ENCODE measurements at places on chromosomes 2 and 18. TPM values are rescaled to one million over a fixed set of nuclear protein-coding genes. Genes with fewer than 3 reads are reported as not detected.
A peak's percentile ranks its signal among the peaks of the same experiment; 100 is the strongest.

Gene GREB1L
- 7.6 TPM for total RNA-seq

Gene FAM237A
- not detected for total RNA-seq

DNA sequence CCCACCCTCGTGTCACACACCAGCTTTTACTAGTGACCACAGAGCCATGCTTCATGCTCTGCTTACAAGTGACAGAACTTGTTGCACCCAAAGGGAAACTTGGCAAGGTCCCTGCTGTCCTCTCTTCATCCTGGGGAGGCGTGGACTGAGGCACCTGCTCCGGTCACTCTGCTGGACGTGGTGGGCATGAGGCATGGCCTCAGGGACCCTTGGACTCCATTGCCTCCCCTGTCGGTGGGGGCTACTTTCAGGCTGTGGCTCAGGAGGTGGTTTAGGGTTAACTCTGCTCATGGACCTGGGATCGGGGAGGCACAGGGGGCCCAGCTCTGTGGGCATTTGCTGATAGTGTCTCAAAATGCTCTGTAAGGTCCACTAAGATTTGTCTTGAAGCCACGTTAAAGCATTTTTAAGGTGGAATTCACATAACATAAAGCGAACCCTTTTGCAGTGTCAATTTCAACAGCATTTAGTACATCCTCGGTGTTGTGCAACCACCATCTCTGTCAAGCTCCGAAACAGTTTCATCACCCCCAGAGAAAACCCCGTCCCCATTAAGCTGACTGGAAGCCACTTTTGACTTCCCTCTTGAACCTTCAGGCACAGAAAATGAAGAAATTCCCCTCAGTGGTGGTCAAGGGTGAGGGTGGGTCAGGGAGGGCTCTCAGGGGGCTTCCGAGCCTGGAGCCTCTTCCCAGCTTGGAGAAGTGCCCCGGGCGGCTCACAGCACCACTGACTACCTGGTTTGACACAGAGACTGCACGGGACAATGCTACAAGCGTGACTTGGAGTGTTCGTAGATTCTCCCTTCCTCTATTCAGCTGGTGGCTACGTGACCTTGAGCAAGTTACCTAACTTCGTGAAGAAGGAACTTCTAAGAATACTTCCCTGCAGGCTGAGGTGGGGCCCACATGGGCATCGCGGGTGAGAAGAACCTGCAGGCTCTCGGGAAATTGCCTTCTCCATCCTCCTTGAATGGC, 100.0 kb upstream of the HDAC4 start:
- DNase-seq: no peak
- H3K4me3 ChIP-seq: no peak overlapping the region
- no peaks in the 10 kb centered on the region for H3K4me1 ChIP-seq
- no peaks in the 10 kb centered on the region for H3K36me3 ChIP-seq
- no peak overlapping the region for H3K27ac ChIP-seq
- H3K27me3 ChIP-seq: no peaks in the 10 kb centered on the region

DNA sequence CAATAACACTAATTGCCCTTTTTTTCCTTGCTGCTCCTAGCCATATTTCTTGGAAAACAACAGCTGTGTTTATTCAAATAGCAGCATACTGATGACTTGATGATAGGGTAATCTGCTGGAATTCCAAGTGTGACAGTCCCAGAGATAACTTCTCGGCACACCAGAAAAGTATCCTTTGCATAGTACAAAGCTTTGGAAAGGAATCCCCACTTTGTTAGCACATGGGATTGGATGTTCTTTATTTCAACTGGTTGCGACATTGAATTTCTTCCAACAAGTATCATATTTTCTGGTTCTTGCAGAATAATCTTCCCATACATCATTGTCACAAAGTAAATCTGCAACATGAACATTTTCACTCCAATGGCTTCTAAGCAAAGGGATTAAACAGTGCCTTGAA, 445.8 kb upstream of the ACVR2A start:
- H3K27ac ChIP-seq: no peak overlapping the region
- no peaks in the 10 kb centered on the region for H3K36me3 ChIP-seq
- H3K4me1 ChIP-seq: peaks cover 6% of the 10 kb centered on the region
- no peaks in the 10 kb centered on the region for H3K27me3 ChIP-seq
- no peak overlapping the region for H3K4me3 ChIP-seq

Gene FAM110C
- 0.10 TPM for total RNA-seq

Gene GPBAR1
- total RNA-seq: not detected

GRCh38 chr2:127672341-127673224, 2.7 kb downstream of the LIMS2 start:
- peak overlapping the region; percentile 66 for H3K27ac ChIP-seq
- peaks cover 4% of the 10 kb centered on the region for H3K27me3 ChIP-seq
- no peaks in the 10 kb centered on the region for H3K4me1 ChIP-seq
- H3K36me3 ChIP-seq: no peaks in the 10 kb centered on the region
- peak overlapping the region; percentile 73 for H3K4me3 ChIP-seq

DNA sequence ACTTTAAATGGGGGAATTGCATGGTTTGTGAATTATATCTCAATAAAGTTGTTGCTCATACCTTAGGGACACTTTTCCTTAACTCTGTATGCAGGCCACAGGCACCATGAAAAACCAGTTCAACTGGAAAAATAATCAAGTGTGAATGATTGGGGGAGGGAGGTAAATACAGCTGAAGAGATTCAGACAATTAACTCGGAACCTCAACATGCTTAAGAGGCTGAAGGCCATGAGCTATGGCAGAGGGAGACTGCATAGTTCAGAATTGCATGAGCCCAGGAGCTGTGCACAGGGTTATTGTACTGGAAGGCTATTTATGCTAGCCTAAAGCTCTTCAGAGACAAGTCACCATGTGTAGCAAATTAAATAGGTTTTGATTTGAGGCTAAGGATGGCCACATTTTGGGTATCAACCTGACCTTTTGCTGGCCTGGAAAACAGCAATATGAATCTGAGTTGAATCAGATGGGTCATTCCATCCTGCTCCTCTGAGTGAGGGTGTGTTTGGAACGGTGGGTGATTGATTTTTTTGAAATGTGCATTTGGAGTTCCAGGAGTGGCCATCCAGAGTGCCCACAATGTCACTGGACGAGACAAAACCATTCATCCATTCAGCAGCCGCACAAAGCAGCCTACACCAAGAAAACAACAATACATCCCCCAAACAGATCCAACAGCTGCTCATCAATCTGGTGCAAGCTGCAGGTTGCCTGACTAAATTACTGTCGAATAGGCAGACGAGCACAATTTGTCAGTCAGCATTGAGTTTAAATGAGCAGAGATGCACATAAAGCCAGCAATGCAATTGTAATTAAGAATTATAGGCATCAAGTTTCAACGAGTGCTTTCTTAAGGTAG, 42.5 kb downstream of the HRH4 start:
- no peaks in the 10 kb centered on the region for H3K36me3 ChIP-seq
- no peak overlapping the region for H3K4me3 ChIP-seq
- no peaks in the 10 kb centered on the region for H3K4me1 ChIP-seq
- H3K27me3 ChIP-seq: no peaks in the 10 kb centered on the region
- no peak for DNase-seq
- no peak overlapping the region for H3K27ac ChIP-seq

Gene MARCO
- 0.66 TPM for total RNA-seq

GRCh38 chr2:209671020-209671680, 100.5 kb upstream of the UNC80 start:
- H3K4me3 ChIP-seq: no peak overlapping the region
- no peak overlapping the region for H3K27ac ChIP-seq

DNA sequence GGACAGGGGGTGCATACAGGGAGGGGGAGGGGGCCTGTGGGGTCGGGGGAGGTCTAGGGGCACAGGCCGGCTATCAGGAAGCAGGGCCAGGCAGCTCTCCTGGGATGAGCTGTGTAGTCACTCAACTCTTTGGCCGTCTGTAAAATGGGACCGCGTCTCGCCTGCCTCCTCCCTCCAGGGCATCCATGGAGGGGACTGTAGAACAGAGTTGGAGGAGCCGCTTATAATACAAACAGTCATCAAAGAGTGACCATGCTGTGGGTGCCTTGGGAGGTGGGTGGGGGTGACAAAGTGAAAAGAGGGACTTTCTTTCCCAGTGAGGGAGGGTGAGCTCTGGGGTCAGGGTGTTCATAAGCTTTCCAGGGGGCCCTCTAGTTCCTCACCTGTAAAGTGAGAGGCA, 169.6 kb upstream of the HAAO start:
- peaks cover 51% of the 10 kb centered on the region for H3K4me1 ChIP-seq
- no peaks in the 10 kb centered on the region for H3K36me3 ChIP-seq
- DNase-seq: no peak
- peak overlapping the region; percentile 65 for H3K27ac ChIP-seq

GRCh38 chr2:237355701-237356100, 58.3 kb downstream of the COL6A3 start:
- H3K4me3 ChIP-seq: no peak overlapping the region
- H3K4me1 ChIP-seq: peaks cover 11% of the 10 kb centered on the region
- H3K36me3 ChIP-seq: no peaks in the 10 kb centered on the region
- no peak for DNase-seq
- H3K27me3 ChIP-seq: no peaks in the 10 kb centered on the region

GRCh38 chr2:149656996-149657395, 69.4 kb upstream of the MMADHC start:
- H3K4me3 ChIP-seq: no peak overlapping the region
- no peaks in the 10 kb centered on the region for H3K4me1 ChIP-seq
- no peaks in the 10 kb centered on the region for H3K27me3 ChIP-seq
- DNase-seq: no peak

DNA sequence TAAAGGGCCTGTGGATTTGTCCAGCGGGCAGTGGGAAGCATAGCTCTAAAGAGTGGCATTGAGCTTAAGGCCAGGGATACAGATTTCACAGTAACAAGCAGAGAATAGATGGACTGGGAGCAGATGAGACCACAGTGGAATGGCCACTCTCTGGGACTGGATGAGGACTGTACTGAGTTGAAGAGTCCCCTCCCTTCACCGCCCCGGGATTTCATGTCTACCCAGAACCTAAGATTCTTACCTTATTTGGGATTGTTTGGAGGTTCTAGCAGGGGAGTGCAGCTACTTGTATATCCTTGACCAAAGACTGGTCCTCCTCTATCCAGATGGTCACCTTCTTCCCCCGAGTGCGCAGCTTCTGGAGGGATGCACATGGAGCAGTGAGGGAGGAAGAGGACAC, 28.0 kb upstream of the EFEMP1 start:
- H3K27me3 ChIP-seq: no peaks in the 10 kb centered on the region
- no peak overlapping the region for H3K4me3 ChIP-seq
- H3K27ac ChIP-seq: no peak overlapping the region
- no peaks in the 10 kb centered on the region for H3K4me1 ChIP-seq
- H3K36me3 ChIP-seq: no peaks in the 10 kb centered on the region

Gene MAIP1
- total RNA-seq: 40.2 TPM

GRCh38 chr2:56681659-56682396, 498.0 kb downstream of the CCDC85A start:
- DNase-seq: no peak
- H3K36me3 ChIP-seq: no peaks in the 10 kb centered on the region
- no peaks in the 10 kb centered on the region for H3K27me3 ChIP-seq
- H3K4me1 ChIP-seq: peaks cover 5% of the 10 kb centered on the region
- no peak overlapping the region for H3K4me3 ChIP-seq

DNA sequence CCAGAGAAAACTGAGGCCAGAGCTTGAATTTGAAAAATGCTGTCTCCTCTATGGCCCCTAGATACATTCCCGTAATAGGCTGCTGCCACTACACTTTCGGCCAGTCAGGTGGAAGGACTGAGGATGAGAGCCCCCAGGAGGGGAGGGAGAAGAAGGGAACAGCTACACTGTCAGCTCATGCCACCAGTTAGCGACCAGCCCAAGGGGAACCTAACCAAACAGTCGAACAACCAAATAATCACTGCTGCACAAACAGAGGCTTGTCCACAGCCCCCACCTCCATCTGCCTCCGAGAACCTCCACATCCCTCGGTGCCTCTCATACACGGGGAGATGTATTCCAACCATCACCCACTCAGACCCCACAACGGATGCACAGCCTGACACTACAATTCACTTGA, 7.3 kb downstream of the ZNF516 start:
- H3K27me3 ChIP-seq: no peaks in the 10 kb centered on the region
- H3K4me1 ChIP-seq: peaks cover 46% of the 10 kb centered on the region
- no peak for DNase-seq
- no peaks in the 10 kb centered on the region for H3K36me3 ChIP-seq

- no peaks in the 10 kb centered on the region for H3K27me3 ChIP-seq
- H3K36me3 ChIP-seq: no peaks in the 10 kb centered on the region
- DNase-seq: no peak
- H3K4me3 ChIP-seq: no peak overlapping the region
Observed at GRCh38 chr2:172397148-172397834, 30.1 kb upstream of the ITGA6 start.

DNA sequence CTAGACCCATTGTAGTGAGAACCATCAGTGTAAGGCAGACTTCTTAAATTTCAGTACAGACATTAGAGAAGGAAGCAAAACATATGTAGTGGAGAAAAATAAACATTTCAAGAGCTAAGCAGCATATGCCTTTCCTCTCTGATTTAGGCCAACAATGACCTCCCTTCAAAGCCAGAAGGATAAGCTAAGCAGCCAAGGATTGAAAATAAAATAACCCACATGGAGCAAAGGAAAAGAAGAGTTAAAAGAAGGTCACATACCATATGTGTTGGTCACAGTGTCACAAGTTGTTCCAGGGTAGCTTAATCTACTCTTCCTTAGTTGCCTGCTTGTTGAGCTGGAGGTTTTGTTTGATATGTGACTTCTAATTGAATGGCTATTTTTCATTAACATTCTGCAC, 15.6 kb upstream of the LAMA1 start:
- no peak overlapping the region for H3K4me3 ChIP-seq
- no peaks in the 10 kb centered on the region for H3K4me1 ChIP-seq
- no peak overlapping the region for H3K27ac ChIP-seq
- no peaks in the 10 kb centered on the region for H3K36me3 ChIP-seq
- no peak for DNase-seq
- H3K27me3 ChIP-seq: no peaks in the 10 kb centered on the region

DNA sequence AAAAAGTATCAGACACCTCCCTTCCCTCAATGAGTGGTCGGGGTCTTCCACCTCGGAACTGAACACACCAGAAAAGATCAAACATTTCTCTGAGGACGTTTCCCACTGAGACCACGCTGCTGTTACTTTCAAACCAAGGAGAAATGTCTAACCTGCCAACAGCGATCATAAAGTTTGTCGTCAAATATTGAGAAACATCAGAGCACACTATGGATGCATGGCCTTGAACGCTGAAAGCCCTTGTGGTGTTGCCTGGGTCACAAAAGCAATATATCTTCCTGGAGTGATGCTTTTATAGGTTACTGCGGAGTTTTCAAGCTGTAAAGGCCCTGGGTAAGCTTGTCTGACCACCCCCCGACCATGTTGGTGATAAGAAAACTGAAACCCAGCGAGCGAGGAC, 70.2 kb upstream of the ID2 start:
- no peaks in the 10 kb centered on the region for H3K4me1 ChIP-seq
- no peaks in the 10 kb centered on the region for H3K27me3 ChIP-seq
- no peak for DNase-seq
- H3K4me3 ChIP-seq: no peak overlapping the region
- no peak overlapping the region for H3K27ac ChIP-seq

Gene TMEM163
- total RNA-seq: not detected

DNA sequence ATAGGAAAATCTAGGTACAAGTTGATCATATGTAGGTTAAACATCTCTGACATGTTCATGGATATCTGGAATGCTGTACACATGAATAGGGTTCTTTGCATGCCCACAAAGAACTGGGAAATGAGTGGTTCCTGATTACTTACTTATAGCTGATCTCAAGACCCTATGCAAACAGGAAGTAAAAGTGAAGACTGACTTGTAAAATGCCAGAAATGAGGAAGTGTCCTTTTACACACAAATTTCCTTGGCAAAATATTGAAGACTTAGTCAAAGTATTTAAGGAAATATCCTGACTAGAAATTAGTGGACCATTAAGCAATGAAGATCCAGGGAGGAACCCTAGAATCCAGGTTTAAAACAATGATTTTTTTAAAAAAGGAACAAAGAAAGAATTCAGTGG, 203.7 kb upstream of the DLGAP1 start:
- no peak for DNase-seq
- H3K27ac ChIP-seq: no peak overlapping the region
- no peaks in the 10 kb centered on the region for H3K36me3 ChIP-seq
- no peak overlapping the region for H3K4me3 ChIP-seq

Gene VWC2L
- total RNA-seq: not detected

Measured in gastrocnemius medialis (tissue), 4 donors.